HepG2 (cell line): ENCODE measurements at places on chromosomes 2 and 18.

GRCh38 chr2:86441882-86442641 is 891 bp downstream of the KDM3A start:
- DNase-seq, result peak; percentile 24

GRCh38 chr2:218028562-218029348 is 26.0 kb upstream of the TNS1 start:
- DNase-seq, result no peak

DNA sequence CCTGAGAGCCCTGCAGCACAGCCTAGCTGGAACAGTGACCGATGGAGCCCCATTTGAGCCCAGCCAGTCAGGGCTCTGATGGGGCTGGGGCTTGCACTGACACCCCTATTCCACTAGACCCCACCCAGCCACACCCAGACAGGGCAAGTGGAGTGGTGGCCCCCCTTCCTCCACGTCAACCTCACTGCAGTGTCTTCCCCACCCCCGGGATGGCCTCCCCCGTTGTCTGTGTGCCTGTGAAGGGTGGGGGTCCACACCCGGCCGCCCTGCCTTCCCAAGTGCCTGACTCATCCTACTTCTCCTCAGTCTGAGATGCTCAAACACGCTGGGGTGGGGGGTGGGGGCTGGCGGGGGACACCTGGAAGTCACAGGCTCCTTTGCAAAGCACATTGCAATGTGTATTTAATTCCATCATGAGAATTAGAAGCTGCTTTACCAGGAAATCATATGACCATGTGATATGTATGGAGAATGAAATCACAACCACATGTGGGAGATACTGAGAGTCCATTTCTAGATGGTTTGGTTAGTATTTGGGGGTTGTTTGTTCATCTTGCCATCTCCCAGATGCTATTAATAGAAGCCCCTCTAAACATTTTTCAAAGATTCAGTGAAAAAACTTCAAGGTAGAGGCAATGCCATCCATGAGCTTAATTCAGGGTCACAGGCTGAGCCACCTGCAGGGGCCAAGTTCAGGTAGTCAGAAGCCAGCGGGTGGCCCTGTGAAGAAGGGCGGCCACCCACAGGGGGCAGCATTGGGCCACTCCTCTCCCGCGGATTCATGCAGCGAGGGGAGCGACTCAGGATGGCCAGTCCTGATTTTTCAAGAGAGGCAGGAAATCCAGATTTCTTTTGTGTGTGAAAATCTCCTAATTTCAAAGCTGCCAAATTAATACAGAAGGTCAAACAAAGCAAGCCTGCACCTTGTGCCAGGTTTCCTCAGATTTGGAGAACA is 22.7 kb upstream of the GMPPA start:
- DNase-seq, result peak; percentile 60

DNA sequence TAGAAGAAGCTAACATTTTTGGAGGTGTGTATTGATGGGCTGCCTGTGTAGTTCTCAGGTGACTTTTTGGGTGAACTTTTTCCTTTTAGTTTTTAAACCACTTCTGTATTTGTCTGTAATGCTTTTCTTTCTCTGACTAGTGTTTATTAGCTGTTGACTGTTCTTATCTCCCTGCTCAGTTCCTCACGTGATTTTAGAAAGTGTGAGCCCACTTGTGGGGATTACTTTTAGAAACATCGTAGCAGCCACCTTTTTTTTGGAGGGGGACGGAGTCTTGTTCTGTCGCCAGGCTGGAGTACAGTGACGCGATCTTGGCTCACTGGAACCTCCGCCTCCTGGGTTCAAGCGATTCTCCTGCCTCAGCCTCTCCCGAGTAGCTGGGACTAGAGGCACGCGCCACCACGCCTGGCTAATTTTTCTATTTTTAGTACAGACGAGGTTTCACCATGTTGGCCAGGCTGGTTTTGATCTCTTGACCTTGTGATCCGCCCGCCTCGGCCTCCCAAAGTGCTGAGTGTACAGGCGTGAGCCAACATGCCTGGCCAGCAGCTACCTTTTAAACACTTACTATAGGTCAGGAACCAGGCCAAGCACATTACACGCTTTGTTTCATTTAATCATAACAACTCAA is 9.2 kb upstream of the CDKL4 start:
- no peak for DNase-seq

GRCh38 chr2:67394734-67395133 is 2.4 kb upstream of the ETAA1 start:
- DNase-seq, result no peak

GRCh38 chr18:36095936-36096519 is 28.7 kb upstream of the RPRD1A start:
- peak; percentile 53 for DNase-seq

DNA sequence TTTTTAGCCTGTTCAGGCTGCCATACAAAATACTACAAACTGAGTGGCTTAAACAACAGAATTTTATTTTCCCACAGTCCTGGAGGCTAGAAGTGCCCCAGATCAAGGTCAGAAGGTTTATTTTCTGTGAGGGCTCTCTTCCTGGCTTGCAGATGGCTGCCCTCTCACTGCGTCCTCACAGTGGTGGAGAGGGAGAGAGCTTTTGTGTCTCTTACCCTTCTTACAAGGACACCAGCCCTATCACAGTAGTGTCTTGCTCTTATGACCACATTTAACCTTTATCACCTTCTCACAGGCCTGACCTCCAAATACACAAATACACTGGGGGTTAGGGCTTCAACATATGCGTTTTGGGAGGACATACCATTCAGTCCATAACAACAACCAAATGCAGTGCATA is 11.7 kb downstream of the WDR7 start:
- DNase-seq, result no peak

DNA sequence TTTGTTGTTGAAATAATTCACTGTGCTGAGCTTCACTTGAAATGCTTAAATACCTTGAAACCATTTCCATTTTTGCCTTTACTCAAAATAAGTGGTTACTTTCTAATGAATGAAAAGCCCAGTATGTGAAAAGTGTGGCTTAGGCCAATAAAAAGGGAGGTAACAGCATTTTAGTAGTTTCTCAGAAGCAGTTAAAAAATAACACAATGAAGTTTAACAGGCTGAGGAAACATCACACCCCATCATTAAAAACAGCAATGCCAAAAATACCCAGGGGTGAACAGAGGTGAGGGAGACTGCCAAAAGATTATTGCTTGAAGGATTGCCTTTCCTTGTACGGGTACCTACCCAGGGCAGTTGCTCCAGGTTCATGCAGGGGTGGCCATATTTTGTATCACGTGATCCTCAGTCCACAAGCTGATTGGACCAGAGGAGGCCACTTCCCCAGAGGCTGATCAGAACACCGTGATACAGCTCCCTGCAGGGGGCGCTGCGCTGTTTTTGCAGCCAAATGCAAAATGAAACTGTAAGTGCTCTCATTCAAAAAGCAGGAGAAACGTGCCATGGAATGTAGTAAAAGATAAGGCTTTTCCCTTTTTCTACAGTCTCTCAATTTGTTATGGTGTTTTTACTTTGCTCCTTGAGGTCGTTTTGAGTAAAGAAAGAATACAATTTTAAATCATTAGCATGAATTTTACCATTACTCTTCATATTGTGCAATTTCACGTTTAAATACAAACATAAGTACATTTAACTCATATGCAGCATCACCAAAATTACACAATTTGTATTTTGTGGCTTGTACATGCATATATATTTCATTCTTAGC is 70.2 kb upstream of the SH3BP4 start:
- DNase-seq, result peak; percentile 98
